Glomerular endothelial cell (primary cell): ENCODE measurements at places on chromosomes 16 and 17. TPM values are rescaled to one million over a fixed set of nuclear protein-coding genes. Genes with fewer than 3 reads are reported as not detected.

GRCh38 chr16:30937692-30938091, 11.2 kb upstream of the ORAI3 start:
- DNase-seq: no peak

The PABPN1L gene
- not detected in 2 replicates for total RNA-seq

DNA sequence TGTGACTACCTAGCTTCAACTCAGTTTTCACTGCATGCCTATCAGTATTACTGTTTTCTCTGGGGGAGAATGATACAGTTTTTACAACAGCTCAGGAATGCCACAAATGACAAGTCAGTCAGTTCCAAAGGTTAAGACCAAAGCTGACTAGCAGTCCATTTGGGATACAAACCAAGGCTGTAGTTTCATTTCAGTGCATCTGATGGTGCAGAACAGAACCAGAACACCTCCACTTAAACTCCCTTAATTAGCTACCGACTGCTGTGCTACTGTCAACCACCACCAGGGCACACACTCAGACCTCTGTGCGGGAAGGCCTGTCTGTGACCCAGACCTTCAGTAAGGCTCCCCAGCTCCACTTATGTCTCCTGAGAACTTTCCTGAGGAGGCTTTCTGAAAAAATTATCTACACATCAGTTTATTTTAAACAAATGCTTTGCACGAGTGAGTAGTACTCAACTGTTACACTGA, 20.4 kb downstream of the NFE2L1 start:
- no peak for DNase-seq

GRCh38 chr17:32386844-32387243, 36.9 kb downstream of the ZNF207 start:
- no peak for DNase-seq

The ACSM2A gene
- total RNA-seq: not detected in 2 replicates

GRCh38 chr17:7897090-7897489, 8.5 kb downstream of the CHD3 start:
- DNase-seq: no peak

GRCh38 chr17:35895636-35896587, 15.8 kb upstream of the CCL5 start:
- DNase-seq: no peak

The KCNH4 gene
- 0.05 and 0.70 TPM in 2 replicates for total RNA-seq

The TP53TG3F gene
- total RNA-seq: not detected in 2 replicates

The ANKRD40CL gene
- not detected in 2 replicates for total RNA-seq

DNA sequence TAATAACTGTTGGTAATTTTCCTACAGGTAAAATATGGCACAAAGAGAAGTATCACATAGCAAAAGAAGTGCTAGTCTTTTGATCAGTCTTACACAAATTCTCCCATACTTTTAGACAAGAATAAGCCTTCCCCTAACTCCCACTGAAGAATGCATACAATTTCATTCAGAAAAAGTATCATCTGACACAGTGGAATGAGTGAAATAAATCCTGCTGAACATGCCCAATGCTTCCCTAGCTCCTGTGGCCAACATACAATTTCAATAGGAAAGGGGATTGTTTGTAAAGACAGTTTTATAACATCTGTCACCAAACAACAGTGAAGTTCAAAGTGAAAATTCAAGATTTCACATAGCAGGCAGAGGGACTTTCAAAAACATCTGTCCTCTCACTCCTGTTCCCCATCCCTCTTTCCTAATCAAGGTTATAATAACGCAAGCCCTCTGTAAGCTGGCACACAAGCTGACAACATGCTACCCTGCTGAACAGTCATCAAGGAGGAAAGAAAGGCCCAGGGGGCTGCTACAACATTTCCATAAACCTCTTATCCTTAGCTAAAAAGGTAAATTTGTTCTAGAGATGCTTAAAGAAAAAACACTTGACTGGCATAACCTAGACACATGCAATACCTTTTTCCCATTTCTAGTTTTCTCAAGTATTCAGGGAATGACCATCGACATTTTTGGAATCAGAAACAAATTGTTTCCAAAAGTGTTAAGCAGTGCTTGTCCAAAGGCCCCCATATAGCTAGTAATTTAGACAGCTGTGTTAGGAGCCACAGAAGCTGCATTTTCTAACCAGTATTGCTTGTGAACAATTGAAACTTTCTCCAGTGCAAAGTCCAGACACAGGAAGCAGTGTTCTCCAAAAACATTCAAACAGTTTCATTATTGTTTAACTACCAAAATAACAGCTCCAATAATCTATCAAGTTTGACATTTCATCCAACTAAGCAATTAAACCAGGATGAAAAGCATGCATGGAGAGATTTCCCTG, 11.5 kb upstream of the RFFL start:
- DNase-seq: no peak

DNA sequence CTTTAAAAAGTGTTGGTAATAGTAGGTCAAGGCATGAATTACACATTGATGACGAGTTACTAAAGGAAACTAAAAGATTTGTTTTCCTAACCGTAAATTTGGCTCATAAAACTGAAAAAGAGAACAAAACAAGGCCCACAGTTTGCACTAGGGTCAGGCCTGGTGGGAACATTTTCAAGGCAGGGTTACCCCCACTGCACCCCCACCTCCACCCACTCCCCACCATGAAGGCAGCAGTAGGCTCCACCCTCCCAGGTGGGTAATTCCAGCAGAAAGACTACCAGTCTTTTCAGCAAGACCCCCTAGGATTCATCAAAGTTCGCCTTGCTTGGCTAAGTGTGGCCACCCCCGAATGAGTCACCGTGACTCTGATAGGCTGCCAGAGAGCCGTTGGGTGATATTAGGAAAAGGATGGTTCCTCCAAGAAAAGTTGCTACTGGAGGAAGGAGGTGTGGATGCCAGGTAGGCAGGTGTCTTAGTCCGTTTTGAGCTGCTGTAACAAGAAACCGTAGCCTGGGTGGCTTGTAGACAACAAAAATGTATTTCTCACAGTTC, 8.6 kb downstream of the DNAAF1 start:
- DNase-seq: no peak

The ARL16 gene
- 25.6 and 38.8 TPM in 2 replicates for total RNA-seq

- DNase-seq: no peak
These were observed 40.3 kb downstream of the MYH13 start for GRCh38 chr17:10332515-10332914.

The SLC6A2 gene
- not detected in 2 replicates for total RNA-seq

The PPM1E gene
- total RNA-seq: 0.05 TPM in 1 of 2 replicates, not detected in the other

DNA sequence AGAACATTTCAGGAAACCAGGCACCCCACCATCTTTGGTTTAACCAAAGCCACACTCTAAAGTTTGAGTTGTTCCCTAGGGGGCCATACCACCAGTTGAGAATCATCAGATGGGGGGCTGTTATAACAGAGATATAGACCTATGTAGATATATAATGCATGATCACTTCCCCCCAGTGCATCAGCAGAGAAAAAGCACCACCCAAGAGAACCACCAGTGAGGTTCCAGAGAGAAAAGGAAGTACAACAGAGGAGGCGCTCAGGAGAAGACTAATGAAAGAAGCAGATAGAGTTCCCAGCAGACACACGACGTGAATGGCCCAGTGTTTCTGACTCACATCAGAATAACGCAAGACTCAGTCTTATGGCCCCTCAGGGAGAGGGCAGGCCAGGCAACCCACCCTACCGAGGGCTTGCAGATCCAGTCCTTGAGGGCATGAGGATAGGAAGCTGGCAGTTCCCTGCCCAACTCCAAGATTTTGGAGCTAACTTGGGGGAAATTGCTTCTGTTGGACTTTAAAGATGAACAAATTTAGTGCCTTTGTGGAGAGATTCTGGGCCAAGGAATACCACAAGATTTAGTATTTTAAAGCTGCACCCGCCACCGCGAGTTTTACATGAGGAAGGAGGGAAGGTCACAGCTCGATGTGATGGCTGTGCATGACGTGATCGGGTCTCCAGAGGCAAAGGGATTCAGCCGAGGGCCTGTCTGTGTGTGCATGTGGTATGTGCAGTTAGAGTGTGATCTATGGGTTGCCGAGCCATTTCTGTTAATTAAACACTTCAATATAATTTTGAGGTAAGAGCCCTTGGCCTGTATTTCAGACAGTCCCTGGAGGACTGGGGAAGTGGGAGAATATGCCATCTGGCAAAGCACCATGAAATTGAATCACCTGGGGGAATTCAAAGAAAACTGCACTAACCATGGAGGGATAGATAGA, 53.1 kb downstream of the AIPL1 start:
- DNase-seq: no peak

DNA sequence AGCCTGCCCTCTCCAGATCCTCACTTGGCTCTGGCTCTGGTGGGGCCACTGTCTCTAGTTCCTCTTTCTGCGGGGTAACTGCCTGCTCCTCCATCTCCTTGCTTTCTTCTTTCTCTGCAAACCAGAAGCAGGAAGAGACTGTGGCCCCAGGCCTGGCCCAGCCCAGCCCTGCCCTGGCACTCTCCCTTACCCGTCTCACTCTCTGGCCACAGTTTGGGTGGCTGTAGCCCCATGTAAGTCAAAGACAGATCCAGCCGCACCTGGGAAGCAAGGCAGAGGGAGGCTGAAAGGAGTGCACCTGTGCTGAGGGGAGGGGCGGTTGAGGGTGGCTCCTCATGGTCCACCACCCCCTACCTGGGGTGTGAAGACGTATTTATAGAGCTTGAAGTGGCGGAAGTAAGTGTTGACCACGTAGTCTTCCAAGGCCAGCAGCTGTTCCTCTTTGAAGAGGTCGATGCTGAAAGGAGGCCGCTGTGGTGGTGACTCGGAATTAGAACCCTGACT, 2.8 kb downstream of the CFAP119 start:
- no peak for DNase-seq

GRCh38 chr17:14712611-14713021, 411.7 kb downstream of the HS3ST3B1 start:
- no peak for DNase-seq

The IST1 gene
- total RNA-seq: 173 and 192 TPM in 2 replicates

DNA sequence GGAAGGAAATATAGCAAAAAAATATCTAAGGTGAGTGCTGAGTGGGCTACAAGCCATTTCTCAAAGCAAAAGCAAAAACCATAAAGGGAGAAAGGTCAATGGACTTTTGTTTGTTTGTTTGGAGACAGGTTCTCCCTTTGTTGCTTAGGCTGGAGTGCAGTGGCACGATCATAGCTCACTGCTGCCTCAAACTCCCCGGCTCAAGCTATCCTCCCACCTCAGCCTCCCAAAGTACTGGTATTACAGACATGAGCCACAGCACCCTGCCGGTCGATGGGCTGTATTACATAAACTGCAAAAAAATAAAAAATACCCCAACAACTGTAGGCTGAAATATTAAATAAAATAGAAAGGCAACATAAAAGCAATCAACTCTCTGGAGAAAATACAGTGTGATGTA, 3.5 kb upstream of the RBBP6 start:
- no peak for DNase-seq

- no peak for DNase-seq
These were observed 96.6 kb downstream of the NXN start for GRCh38 chr17:882827-883585.

DNA sequence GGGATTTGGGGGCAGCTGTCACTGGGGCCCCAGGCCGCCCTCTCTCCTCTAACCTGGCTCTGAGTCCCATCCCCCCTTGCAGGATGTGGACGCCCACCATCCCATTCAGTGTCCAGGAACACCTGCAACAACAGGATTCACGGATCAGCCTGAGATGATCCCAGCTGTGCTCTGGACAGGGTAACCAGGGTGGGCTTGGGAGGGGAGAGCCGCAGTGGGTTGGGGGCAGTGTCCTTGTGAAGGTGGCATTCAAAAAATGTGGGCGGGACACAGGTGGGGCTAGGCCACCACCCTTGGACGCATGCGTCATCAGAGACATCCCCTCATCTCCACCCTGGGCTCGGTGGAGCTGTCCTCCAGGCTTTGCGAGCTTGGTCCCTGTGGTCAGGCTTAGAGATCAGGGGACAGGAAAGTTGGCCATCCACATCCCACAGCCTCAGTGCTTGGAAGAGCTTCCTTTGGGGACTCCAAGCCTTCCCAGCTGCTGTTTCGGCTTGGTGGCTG, 19.1 kb downstream of the DEXI start:
- DNase-seq: no peak

The MYH11 gene
- total RNA-seq: not detected in 2 replicates

GRCh38 chr17:72538901-72539352, 418.1 kb downstream of the SOX9 start:
- DNase-seq: no peak

DNA sequence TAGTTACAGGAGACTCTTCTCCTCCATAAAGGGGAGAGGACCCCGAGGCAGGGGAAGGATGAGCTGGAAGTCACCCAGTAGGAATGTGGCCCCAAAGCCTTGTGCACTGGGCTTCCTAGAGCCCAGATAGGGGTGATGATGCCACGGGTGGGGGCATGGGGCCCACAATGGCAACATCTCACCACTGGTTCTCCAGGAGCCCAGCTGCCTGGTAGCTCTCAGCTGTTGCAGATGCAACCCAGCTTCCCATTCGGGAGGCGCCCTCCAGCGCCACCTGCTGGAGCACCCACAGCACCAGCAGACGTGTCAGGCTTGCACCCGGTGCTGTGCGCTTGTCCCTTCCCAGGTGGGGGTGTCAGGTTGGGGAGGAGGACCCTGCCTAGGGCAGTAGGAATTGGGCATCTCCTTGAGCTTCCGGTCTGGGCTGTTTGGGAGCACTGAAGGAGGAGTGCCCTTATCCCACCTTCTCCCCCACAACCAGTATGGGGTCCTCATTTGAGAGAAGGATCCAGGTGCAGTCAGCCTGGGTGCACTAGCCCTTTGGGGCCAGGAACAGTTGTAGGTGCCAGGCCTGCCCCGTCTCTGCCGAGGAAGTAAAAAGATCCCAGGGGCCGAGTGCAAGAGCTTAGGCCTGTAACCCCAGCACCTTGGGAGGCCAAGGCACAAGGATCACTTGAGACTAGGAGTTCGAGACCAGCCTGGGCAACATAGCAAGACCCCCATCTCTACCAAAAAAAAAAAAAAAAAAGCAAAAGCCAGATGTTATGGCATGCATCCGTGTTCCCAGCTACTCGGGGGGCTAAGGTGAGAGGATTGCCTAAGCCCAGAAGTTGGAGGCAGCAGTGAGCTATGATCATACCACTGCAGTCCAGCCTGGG, 14.4 kb downstream of the CDIPT start:
- DNase-seq: no peak

- DNase-seq: no peak
These were observed 1.0 kb downstream of the VEZF1 start for GRCh38 chr17:57986841-57987580.

DNA sequence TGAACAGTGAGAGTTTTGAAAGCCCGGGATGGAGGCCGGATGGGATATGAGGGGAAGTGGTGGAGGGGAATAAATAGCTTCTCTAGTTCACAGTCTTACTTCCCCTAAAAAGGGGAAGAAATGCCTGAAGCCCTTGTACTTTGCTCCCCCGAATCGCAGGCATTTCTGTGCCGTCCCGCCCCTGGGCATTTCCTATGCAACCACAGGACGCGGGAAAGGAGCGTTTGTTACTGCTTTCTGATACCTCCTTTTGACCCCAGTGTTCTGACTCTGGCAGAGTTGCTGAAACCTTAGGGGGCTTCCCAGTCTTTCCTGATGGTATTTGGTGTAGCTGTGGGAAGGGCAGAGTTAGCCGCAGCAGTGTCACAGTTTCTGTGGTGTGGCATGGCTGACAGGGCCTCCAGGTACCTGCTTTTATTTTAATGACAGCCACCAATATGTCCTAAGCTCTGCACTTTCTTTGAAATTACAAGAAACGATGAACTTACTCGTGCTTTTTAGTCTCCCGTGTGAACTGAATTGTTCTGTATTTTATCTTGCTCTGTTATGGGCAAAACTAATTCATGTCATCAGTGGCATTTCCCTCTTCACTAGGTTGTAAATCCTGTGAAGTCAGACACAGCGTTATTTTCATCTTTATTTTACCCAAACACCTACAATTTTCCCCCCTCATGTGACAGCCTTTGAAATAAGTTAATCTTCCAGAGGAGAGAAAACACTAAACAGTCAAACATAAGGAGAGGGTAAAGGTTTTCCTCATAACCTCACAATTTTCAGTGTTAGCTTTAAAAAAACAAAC, 27.1 kb downstream of the USP10 start:
- DNase-seq: no peak
